ENCODE measurements at places on chromosomes 13 and 19.

DNA sequence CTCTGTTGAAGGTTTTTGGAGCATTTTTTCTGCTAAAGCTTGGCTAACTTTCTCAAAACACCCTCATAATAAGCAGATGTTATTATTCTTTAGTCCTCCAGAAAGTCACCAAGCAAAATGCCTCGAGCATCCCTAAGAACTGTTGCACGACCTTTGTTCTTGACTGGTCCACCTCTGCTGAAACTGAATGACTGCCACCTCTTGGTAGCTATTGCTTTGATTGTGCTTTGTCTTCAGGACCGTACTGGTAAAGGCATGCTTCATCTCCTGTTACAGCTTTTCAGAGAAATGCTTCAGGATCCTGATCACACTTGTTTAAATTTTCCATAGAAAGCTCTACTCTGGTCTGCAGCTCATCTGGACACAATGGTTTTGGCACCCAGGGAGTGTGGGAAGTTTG lies 254.8 kb downstream of the DCT start:
- DNase-seq, result no peak

GRCh38 chr19:49812452-49812996 lies 568 bp downstream of the FUZ start:
- no peak for DNase-seq

- no peak for DNase-seq
Observed at GRCh38 chr13:93955904-93956303, 523.6 kb downstream of the DCT start.

- no peak for DNase-seq
Observed at GRCh38 chr13:20702530-20702914, 977 bp upstream of the IL17D start.

GRCh38 chr19:18736415-18737336 lies 53.2 kb downstream of the CRTC1 start:
- no peak for DNase-seq

DNA sequence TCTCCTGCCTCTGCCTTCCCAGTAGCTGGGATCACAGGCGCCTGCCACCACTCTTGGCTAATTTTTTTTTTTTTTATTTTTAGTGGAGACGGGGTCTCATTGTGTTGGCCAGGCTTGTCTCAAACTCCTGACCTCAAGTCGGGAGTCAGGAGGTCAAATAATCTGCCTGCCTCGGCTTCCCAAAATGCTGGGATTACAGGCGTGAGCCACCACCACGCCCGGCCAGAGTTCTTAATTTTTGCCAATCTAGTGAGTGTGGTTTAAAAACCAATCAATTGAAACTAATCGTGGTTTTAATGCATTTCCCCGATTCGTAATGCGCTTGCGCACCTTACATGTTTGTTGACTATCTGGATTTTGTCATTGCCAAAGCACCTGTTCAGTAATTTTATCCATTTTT lies 37.0 kb downstream of the SKA3 start:
- no peak for DNase-seq

DNA sequence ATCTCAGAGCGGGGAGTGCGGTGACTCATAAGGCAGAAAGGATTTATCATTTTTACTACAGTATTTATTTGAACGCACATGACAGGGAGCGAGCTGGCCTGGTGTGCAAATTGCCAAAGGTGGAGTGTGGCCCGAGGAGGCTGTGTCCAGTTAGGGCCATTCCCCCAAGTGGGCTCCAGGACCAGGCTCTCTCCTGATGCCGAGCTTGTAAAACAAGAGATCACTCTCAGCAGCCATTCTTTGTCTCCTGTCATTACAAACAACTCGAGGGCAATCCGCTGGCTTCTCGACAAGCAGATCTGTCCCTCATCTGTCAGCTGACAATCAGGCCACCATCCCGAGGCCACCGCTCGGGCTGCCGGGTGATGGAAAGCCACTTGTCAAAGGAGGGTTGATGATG lies 418.9 kb downstream of the ZNF536 start:
- no peak for DNase-seq

DNA sequence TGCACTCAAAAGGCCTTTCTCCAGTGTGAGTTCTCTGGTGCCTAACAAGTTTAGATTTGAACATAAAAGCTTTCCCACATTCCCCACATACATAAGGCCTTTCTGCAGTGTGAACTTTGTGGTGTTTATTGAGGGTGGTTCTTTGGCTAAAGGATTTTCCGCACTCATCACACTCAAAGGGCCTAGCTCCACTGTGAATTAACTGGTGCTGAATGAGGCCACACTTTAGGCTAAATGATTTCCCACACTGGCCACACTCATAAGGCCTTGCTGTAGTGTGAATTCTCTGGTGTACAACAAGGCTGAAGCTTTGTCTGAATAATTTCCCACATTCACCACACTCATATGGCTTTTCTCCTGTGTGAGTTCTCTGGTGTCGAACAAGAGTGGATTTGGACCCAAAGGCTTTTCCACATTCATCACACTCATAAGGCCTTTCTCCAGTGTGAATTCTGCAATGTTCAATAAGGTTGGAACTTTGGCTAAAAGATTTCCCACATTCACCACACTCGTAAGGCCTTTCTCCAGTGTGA lies 6.2 kb downstream of the ZNF416 start:
- no peak for DNase-seq

DNA sequence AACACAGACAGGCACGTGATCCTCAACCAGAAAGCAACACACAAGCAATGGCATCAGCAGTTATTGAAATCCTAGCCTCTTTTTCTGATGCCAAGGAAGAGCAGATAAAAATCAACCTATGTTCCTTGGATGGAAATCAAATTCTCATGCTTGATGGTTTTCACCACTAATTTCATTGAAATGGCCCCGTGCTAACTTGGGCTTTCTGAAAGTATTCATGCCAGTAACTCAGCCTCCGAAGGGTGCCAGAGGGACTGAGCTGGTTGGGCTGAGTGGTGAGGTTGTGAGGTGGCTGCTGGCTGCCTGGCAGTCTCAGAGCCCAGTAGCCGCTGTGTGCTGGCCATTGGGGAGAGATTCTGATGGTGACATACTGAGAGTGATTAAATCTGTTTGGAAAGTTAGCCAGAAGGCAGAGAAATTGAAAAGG lies 309.3 kb downstream of the DCT start:
- peak; percentile 56 for DNase-seq

- no peak for DNase-seq
Observed at GRCh38 chr13:31970231-31970930, 61.2 kb upstream of the FRY start.

Data from brain (organoid and tissue), 16 donors.